Stimulated activated CD4-positive, alpha-beta T cell treated with anti-CD3 and anti-CD28 coated beads, Interleukin-1b, Interleukin-23, amount 100 ng/mL, for 24 hours (primary cell): ENCODE measurements at places on chromosomes 11 and 22.
A peak's percentile ranks its signal among the peaks of the same experiment; 100 is the strongest.

DNA sequence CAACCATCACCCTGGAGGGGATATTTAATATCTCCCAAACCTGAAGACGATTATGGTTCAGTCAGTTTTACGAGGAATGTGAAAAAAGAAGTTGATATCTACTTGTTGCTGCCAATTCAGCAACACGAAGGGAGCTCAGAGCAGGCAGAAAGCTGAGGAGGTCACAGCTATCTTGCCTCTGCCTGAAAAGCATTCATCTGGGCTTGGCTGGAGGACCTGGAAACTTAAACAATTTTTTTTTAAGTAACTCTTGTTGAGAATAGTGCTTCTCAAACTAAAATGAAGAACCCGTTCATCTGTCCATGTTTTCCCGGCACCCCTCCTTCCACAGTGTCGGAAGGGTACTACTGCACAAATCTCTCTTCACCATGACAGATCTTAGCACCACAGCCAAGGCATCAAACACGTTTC lies 98.9 kb downstream of the MICAL3 start:
- no peak for DNase-seq

- no peak for DNase-seq
Observed at GRCh38 chr22:48217596-48217995, 1455.1 kb downstream of the TBC1D22A start.

GRCh38 chr22:30404307-30404706 lies 7.5 kb downstream of the SEC14L2 start:
- no peak for DNase-seq

DNA sequence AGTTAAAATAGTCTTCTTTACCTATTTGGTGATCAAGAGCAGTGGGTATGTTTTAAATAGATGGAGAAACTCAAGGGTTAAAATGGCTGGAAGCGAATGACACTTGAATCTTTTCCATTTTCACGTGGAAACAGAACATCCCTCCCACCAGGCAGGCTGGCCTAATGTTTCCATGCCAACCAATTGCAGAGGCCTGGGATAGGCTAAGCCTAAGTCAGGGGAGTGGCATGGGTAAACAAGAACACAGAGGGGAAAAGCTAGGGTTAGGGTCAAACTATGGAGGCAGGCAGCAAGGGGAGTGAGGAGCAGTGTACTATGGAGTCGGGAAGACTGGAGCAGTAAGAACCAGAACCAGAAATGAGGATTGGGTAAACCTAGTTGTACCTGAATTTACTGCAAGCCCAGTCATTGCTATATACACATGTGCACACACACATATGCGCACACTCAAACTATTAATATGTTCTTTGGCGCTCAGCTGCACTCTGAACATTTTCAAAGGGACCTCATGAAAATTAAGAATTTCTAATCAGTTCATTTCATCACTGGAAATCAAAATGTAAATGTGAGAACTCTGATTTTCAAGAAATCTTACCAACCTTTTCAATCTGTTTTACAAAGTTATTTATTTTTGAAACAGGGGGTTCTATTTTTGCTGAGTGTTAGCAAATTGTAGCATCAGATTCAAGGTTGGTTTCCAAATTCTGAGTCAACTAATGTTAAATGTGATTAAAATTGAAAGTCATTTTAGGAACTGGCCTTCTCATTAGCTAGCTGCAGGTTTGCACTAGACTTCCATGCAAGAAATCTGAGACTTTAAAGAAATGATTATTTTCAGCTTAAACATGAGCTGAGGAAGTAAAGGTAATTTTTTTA lies 327.0 kb upstream of the CCDC90B start:
- no peak for DNase-seq

- DNase-seq: peak; percentile 28
Observed at GRCh38 chr11:59680287-59681154, 11.7 kb upstream of the PATL1 start.
